NCI-H2081 (cell line): ENCODE measurements at places on chromosomes 1 and 21.
A peak's percentile ranks its signal among the peaks of the same experiment; 100 is the strongest.

- DNase-seq, result no peak
Observed at GRCh38 chr1:74502858-74503257, 9.6 kb downstream of the LRRC53 start.

DNA sequence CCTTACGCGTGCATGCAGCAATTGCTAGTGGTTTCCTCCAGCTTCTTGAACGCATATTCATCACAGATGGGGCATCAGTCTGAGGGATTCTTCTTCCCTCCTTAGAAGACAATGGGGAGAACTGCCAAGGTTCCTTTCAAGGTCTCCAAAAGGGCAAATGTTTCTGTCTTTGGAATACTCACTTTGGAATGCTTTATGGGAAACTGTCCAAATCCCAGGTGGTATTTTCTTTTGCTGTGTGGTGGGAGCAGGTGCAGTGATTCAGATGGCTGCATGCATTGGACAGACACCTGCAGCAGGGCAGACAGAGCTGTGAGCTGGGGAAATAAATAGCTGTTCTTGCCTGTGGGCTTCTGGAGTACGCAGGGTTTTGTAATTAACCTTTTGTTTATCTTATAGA, 40.5 kb downstream of the URB2 start:
- DNase-seq, result peak; percentile 23

DNA sequence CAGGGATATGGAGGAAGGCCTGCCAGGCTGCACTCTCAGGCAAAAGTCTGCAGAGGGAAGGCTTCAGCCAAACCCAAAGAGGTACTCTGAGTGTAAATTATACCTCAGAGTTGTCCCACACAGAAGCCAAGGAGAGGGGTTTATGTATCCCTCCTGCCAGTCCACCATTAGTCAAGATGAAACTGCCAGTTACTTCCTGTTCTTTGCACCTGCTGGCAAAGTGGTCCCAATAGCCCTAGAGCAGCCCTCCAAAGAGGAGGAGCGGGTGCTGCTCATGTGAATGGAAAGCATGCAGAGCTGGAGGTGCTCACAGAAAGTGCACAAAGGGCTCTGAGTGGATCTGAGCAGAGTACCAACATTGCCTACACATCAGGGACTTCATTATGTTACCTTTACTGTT, 37.1 kb upstream of the MCOLN3 start:
- DNase-seq, result no peak

GRCh38 chr1:35452106-35452774, 105.0 kb downstream of the KIAA0319L start:
- no peak for DNase-seq

GRCh38 chr1:65434255-65434654, 13.8 kb downstream of the LEPR start:
- DNase-seq, result no peak

DNA sequence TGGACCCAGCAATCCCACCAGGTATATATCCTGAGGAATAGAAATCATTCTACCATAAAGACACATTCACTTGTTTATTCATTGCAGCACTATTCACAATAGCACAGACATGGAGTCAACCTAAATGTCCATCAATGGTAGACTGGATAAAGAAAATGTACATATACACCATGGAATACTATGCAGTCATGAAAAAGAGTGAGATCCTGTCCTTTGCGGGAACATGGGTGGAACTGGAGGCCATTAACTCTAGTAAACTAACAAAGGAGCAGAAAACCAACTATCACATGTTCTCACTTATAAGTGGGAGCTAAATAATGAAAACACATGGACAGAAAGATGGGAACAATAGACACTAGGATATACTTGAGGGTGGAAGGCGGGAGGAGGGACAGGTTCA, 36.1 kb upstream of the PRKACB start:
- no peak for DNase-seq

- DNase-seq, result no peak
Observed at GRCh38 chr1:99119188-99119587, 114.5 kb upstream of the PLPPR5 start.

DNA sequence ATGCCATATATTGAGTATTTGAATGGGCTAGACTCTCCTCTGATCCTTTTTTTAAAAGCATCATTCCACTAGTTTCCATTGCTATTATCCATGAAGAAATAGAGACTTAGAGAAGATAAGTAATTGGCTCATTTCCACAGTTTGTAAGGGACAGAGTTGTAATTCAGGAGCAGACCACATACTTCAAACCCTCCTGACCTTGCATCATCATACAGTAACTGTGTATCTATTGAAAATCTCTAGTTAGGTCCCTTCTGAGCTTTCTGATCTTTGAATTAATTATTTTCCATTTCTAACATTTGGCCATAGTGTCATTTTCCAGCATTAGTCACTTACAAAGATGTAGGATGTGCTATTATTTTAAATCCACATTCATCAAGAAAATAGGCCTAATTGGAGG, 386.5 kb upstream of the ST6GALNAC5 start:
- no peak for DNase-seq

DNA sequence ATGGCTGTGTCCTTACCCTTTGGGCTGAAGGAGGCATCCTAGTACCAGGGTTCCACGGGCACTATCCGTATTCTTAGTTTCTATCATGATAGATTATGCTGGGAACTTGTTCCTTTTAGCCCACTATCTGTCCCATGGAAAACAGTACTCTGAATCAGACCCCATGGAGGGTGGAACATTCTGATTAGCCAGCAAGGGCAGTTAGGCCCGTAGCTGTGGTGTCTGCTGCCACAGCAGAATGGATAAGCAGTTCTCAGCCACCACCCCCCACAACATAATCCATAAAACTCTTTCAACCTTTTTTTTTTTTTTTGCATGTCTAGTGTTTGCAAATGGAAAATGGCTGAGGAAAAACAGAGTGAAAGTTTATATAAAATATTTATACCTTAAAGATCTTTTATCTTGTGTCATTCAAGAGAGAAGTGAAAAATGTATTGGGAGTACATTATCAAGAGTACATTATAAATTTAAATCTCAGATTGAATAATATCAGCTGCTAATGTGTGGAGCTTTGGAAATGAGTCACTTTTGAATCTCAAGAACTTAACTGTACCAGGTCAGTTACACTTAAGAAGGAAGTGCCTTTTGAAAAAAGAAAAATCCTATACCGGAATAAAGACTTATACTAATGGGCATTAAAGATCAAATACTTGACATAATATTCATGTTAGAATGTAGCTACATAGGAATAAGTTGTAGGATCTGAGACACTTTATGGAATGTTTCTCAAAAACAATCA, 80.3 kb downstream of the NFIA start:
- DNase-seq, result no peak

DNA sequence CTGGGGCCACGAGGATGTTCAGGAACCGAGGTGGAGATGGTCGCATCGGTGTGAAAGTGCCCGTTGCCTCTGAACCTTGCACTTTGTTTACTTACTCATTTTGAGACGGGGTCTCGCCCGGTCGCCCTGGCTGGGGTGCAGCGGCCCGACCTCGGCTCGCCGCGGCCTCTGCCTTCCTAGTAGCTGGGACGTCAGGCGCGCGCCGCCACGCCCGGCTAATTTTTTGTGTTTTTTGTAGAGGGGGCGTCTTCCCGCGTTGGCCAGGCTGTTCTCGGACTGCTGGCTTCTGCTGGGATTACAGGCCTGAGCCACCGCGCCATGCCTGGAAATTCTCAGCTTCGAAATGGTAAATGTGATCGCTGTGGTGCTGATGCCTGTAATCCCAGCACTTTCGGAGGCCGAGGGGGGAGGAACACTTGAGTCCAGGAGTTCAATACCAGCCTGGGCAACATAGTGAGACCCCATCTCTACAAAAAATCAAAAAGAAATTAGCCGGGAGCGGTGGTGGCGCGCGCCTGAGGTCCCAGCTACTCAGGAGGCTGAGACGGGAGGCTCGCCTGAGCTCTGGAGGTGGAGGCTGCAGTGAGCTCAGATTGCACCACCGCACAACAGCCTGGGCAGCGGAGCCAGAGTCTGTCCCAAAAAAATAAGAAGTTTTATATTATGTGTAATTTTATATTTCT, 684 bp upstream of the MRPL20 start:
- DNase-seq, result no peak

GRCh38 chr1:93559045-93559444, 111.1 kb downstream of the FNBP1L start:
- no peak for DNase-seq

DNA sequence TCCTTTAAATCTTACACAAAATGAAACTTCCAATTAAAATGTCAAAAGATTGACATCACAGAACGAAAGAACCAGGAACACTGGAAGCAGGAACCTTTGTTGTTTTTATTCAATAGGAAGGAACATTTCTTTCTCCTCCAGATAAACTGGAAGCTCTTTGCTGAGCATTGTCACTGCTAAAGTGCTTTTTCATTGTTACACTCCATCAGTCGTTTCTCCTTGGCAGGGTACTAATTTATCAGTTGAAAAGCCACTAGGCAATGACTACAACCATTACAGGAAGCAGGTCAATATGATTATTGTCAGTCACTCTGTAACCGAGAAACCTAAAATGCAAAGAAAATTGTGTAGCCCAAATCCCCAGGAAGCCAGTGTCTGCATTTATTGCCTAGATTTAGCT, 163.2 kb upstream of the MAP1LC3C start:
- DNase-seq, result no peak

- no peak for DNase-seq
Observed at GRCh38 chr1:14545422-14546025, 53.0 kb upstream of the KAZN start.

DNA sequence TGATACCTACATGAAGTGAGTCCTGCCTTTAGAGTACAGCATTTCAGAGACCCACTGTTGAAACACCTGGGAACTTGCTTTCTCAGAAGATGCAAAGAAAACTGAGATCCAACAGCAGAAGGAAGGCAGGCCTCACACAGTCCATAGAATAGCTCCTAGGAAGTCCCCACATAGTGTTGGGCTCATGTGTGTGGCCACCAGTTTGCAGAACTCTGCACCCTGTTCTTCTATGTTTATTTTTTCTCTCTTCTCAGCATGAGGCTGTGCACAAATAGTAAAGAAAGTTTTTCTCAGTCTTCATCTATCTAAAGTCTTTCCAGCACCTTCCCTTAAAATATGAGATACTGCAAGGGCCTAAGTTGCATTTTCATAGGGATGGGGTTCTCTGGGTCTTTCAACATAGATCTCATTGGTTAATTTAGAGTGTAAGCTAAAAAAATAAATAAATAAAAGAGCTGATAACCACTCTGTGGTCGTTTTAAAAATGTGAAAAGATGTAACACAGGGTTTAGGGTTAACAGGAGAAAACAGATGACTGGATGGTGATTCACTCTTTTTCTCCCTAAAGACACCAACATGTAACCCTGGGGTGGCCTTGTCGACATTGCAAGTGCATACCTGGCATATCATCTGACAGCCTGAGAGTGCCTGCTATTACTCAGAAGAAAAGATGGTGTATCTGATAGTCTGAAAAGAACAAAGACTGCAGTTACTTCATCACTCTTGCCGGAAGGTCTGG, 94.6 kb downstream of the ZC3H11B start:
- DNase-seq, result no peak

DNA sequence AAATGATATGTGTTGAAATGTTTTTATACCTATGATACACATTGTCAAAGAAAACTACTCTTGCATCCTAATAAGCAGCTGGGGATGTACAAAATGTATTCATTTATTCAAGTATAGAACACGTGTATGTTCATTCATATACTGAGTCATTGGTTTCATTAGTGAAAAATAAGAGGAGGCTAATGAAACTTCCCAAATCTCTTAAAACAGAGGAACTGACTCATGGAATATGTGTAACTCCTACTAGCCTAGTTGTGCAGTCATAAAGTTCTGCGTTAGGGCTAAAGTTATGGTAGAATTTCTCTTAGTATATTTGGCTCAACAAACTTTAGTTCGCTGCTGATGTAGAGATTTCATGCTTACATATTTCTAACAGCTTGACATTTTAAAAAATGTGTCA, 441.6 kb downstream of the NCAM2 start:
- DNase-seq, result no peak

DNA sequence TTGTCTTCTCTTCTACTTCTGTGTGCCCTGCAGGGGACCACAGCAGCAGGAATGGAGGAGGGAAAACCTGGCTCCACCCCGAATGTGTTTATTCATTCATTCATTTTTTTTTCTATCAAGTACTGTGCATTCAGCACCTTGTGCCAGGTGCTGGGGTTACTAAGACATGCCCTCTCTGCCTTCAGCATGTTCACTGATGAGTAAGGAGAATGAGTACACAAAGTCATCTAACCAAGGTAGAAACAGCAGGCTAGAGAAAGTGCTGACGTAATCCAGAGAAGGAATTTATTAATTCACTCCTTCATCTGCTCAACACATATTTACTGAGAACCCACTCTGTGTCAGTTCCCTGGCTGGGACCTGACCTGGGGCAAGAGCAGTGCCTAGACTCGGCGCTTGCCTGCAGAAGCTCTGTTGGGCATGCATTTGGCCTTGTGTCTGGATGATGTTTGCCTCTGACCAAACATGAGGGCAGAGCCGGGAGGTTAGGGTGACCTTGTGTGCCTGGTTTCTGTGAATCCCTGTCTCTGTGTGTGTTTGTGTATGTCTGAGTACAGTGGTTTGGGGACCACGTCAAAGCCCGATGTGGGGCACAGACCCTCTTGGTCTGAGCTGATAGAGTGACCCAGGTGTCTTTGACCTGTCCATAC, 3.3 kb upstream of the MYOG start:
- DNase-seq, result no peak

- no peak for DNase-seq
Observed at GRCh38 chr1:168991667-168992475, 114.6 kb upstream of the ATP1B1 start.

DNA sequence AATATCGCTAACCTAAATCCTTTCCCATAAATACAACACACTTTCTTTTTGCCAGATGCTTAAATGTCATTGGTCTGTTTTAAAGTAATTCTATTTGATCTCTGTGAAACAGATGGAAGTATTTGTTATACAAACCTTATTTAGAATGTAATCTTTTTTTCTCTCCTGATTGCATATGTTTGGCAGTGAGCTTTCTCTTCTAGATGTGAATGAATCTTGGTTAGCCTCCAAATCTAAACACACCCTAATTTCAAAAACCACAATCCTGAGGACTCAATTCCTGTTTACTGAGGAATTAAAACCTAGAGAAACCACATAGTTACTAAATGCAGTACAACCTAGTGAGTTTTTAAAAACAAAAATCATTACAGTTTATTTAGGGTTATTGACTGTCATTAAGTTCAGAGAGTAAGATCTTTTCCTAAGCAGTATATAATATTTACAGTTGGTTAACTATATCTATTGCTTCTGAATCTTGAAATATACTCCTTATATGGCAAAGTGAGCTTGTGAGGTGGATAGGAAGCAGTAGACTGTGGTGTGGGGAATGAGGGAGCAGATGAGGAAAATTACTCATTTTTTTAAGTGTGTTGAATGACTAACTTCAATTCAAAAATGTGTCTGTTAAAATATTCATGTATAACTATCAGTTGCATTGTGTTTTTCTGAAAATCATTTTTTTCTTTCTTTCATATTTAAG, 218.7 kb downstream of the FMN2 start:
- DNase-seq, result no peak

GRCh38 chr1:112583366-112583765, 35.6 kb downstream of the ST7L start:
- DNase-seq, result no peak

- DNase-seq, result no peak
Observed at GRCh38 chr1:55867304-55867843, 652.2 kb upstream of the USP24 start.
